ENCODE measurements at places on chromosomes 3 and 15.

DNA sequence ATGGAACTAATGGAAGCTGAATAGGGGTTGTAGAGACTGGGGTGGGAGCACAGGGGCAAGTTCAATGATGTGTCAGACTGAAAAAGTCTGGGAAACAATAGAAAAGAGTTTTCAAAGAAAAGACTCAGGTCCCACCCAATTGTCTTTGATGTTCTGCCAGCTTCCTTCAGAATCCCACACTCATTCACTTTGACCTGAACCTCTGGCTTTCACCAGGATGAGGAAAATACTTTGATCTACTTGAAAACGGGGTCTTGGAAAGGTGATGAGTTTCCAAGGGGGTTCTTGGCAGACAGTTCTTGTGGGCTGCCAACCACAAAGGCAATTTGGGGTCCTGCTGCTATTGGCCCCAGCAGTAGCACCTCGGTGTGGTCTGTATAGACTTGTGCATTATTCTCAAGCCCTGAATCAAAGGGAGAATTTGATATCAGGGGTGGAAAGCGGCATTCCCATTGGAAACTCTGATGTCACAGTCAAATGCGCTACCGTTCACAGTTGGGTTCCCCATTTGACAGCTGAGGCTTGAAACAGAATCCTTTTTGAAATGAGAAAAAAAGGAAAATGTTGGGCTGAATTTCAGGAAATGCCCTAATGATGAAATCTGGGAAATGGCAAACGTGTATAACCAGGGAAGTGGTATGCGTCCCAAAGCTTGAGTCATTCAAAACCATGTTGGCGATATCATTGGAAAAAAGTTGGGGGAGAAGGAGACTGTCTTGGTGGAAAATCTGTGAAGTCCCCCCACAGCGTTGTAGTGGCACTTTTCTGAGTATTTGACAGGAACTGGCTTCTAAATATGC is 229.2 kb upstream of the LRTM1 start:
- DNase-seq = no peak

GRCh38 chr15:56813995-56814394 is 80.7 kb upstream of the ZNF280D start:
- no peak for DNase-seq

DNA sequence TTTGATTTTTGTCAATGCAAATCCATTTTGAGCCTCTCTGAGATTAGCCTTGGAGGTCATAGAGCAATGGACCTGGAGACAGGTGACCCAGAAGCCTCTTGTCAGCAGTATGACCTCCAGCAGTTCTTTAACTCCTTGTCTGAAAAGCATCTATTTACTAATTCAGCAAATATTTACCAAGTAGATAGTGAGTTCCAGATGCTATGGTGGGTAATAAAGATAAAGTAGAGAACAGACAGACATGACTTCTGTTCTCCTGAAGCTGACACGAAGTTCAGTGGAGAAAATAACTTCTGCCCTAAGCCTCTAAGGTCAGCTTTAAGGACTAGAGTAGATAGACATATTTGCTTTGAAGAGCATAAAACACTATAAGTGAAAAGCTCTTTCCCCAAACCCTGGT is 26.6 kb downstream of the SEMA6D start:
- DNase-seq = no peak

- DNase-seq = no peak
Measured at GRCh38 chr3:123798550-123798949, 85.6 kb downstream of the MYLK start.
